Right lobe of liver (tissue), 6 donors: ENCODE measurements at places on chromosomes 5 and 9. TPM values are rescaled to one million over a fixed set of nuclear protein-coding genes. Genes with fewer than 3 reads are reported as not detected.
A peak's percentile ranks its signal among the peaks of the same experiment; 100 is the strongest.

- H3K27me3 ChIP-seq: no peaks in the 10 kb centered on the region
- no peak for DNase-seq
- no peak overlapping the region for H3K27ac ChIP-seq
- H3K36me3 ChIP-seq: no peaks in the 10 kb centered on the region
- H3K4me3 ChIP-seq: no peak overlapping the region
- H3K4me1 ChIP-seq: no peaks in the 10 kb centered on the region
These were observed 93.8 kb upstream of the RASGRF2 start for GRCh38 chr5:80866371-80866770.

Gene PTPN3
- total RNA-seq: 15.0 TPM

DNA sequence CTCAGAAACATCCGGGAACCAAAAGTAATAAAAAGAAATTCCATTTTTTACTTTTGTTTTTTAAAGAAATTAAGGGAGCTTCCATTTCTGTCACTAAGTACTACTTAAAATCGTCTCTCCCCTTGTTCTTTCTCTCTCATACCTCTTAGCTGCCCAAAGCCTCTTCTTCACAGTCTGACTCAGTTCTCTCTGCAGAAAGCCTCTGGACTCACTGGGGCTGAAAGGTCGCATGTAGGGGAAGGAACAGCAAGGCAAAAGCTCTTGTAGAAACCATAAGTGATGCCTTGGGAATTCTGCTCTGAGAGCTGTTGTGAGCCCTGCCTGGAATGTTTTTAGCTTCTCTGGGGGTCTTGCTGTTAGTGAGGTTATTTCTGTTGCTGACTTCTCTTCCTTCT lies 100.8 kb upstream of the RANBP3L start:
- H3K27me3 ChIP-seq: no peaks in the 10 kb centered on the region
- peak overlapping the region; percentile 6 for H3K4me3 ChIP-seq
- H3K27ac ChIP-seq: peak overlapping the region; percentile 86
- DNase-seq: no peak
- peaks cover 2% of the 10 kb centered on the region for H3K4me1 ChIP-seq

- peak overlapping the region; percentile 28 for H3K4me3 ChIP-seq
- no peak for DNase-seq
- no peaks in the 10 kb centered on the region for H3K27me3 ChIP-seq
- H3K36me3 ChIP-seq: no peaks in the 10 kb centered on the region
- peak overlapping the region; percentile 48 for H3K27ac ChIP-seq
These were observed 2.4 kb upstream of the TRIM7 start for GRCh38 chr5:181207214-181207959.

GRCh38 chr9:91522481-91522880 lies 98.8 kb upstream of the NFIL3 start:
- no peak for DNase-seq
- no peaks in the 10 kb centered on the region for H3K4me1 ChIP-seq
- H3K27me3 ChIP-seq: no peaks in the 10 kb centered on the region
- H3K4me3 ChIP-seq: no peak overlapping the region

Gene TNC
- total RNA-seq: 4.0 TPM

- H3K27me3 ChIP-seq: no peaks in the 10 kb centered on the region
- no peak overlapping the region for H3K4me3 ChIP-seq
- H3K27ac ChIP-seq: no peak overlapping the region
- DNase-seq: no peak
- H3K36me3 ChIP-seq: no peaks in the 10 kb centered on the region
- H3K4me1 ChIP-seq: no peaks in the 10 kb centered on the region
These were observed 192.2 kb downstream of the ROR2 start for GRCh38 chr9:91757782-91758181.

- peaks cover 26% of the 10 kb centered on the region for H3K36me3 ChIP-seq
- no peak overlapping the region for H3K4me3 ChIP-seq
- no peaks in the 10 kb centered on the region for H3K4me1 ChIP-seq
- no peak for DNase-seq
- H3K27me3 ChIP-seq: no peaks in the 10 kb centered on the region
- H3K27ac ChIP-seq: no peak overlapping the region
These were observed 66.5 kb downstream of the JMY start for GRCh38 chr5:79302454-79302853.

- H3K4me3 ChIP-seq: no peak overlapping the region
- H3K27me3 ChIP-seq: no peaks in the 10 kb centered on the region
- peak overlapping the region; percentile 41 for H3K27ac ChIP-seq
- DNase-seq: peak; percentile 56
- H3K4me1 ChIP-seq: peaks cover 4% of the 10 kb centered on the region
These were observed 220.4 kb downstream of the ARRDC3 start for GRCh38 chr5:91162534-91163381.

GRCh38 chr9:78607853-78608252 lies 310.9 kb downstream of the PSAT1 start:
- H3K36me3 ChIP-seq: no peaks in the 10 kb centered on the region
- H3K27me3 ChIP-seq: no peaks in the 10 kb centered on the region
- H3K27ac ChIP-seq: no peak overlapping the region
- H3K4me1 ChIP-seq: no peaks in the 10 kb centered on the region
- H3K4me3 ChIP-seq: no peak overlapping the region

DNA sequence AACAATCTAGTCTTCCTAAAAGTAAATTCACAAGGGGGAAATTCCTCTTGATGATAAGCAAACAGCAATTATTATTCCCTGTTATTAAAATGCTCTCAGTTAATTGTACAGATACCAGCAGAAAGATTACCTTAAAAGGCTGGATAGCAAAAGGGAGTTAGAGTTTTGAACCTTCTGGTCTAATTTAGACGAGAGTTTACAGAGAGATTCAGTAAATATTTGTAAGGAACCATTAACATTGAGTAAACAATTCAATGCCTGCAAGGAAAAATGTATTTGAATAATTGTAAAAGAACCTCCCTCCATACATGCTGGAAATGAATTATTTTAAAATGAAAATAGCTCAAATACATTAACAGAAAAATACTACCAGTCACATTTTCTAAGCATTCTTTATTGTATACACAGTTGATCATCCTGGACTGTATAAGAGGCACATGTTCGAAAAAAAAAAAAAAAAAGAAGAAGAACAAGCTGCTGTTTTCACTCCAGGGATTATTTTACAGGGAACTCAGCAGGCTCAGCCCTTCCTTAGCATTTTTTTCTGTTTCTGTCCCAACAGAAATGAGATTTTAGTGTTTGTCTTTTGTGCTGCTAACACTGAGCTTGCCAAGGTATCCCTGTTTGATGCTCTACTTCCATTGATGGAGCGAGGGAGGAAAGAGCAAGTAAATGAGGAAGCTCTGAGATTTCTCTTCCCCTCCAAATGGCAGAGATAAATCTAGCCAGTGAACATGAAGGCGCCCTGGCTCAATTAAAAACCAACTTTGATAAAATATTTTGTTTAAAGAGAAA lies 141.1 kb downstream of the ENC1 start:
- no peaks in the 10 kb centered on the region for H3K36me3 ChIP-seq
- DNase-seq: no peak
- H3K27me3 ChIP-seq: no peaks in the 10 kb centered on the region
- no peak overlapping the region for H3K27ac ChIP-seq

Gene CEL
- total RNA-seq: 0.20 TPM

GRCh38 chr5:54476682-54477081 lies 21.2 kb downstream of the HSPB3 start:
- no peak overlapping the region for H3K4me3 ChIP-seq
- no peaks in the 10 kb centered on the region for H3K4me1 ChIP-seq
- no peaks in the 10 kb centered on the region for H3K36me3 ChIP-seq
- no peak for DNase-seq

Gene PPP3R2
- total RNA-seq: not detected

Gene MEGF10
- total RNA-seq: 0.92 TPM

GRCh38 chr9:4333787-4334186 lies 33.9 kb upstream of the GLIS3 start:
- no peak overlapping the region for H3K4me3 ChIP-seq
- H3K27ac ChIP-seq: no peak overlapping the region
- no peaks in the 10 kb centered on the region for H3K27me3 ChIP-seq
